ENCODE measurements at places on chromosomes 3 and 15.

DNA sequence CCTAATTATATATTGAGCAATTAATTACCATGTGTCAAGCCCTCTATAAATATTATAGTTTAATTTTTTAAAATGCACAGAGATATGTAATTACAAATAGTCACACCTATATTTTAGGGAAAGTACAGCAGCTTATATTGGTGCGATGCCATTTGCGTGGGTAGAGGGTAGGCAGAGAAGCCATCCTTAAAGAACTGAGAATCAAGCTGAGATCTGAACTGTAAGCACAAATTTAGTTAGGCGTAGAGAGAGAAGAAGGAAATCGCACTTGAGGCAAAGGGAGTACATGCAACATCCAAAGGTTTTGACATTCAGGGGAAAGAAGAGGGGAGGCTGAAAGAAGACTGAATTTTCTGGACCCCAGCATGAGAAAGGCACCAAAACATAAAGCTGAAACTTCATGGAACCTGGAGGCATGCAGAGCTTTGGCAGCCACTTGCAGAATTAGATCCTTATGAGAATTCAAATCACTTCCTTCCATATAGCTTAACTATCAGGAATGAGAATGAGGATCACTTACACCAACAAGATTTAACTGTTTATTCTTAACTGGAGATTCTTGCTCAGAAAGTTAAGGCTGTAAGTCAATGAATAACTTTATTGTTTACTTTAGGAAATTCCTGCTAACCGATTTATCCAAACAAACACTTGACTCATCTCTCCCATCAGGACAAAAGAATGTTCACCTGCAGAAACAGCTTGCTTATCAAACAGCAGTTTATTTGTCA is 114.3 kb downstream of the TGFBR2 start:
- no peak for DNase-seq

GRCh38 chr15:57895291-57895690 is 170.2 kb downstream of the ALDH1A2 start:
- no peak for DNase-seq

GRCh38 chr3:125187599-125187910 is 25.0 kb downstream of the SLC12A8 start:
- no peak for DNase-seq

GRCh38 chr15:48603123-48603500 is 42.4 kb downstream of the FBN1 start:
- no peak for DNase-seq

DNA sequence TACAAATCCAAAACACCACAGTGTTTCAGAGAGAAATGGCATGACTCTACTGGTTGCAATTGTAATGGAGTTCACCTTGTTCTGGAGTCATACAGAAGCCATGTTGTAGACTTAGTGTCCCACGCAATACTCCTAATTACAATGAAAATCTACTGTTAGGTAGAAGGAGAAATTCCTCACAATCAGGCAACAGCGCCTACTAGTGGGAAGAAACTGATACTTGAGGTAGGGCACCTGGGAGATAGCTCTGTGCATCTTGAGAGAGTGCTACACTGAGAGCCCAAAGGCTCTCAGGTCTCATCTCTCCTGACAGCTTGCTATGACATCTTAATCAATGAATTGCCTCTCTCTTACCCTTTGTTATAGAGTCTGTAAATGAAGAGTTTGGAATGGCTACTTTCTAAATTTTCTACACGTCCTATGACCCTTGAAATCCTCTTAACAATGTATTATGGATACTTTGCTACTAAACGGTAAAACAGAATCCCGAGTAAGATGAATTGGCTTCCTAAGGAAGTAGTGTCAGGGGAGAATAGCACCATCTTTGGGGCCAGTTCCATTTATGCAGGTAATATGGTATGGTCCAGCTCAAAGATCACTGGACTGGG is 422.7 kb upstream of the TPRG1 start:
- no peak for DNase-seq

- DNase-seq, result no peak
Measured at GRCh38 chr3:155386919-155387318, 93.4 kb upstream of the STRIT1 start.

GRCh38 chr3:32837789-32838188 is 20.0 kb downstream of the TRIM71 start:
- DNase-seq, result no peak

DNA sequence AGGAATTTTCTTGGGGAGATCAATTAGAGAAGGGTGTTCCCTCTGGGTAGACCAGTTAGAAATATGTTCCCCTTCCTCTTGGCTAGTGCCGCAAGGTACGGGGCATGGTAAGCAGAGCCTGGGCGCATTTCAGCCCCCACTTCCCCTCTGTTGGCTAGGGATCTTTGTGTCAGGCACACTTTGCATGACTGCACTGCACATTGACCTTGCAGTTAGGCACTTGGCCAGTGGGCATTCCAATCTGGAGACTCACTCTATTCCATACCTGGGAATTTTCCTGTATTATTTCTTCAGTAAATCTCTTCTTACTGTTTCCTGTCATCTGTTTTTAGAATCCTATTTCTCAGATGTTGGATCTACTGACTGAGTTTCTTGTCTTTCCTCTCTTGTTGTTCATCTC is 30.0 kb upstream of the CACNA1D start:
- no peak for DNase-seq

- no peak for DNase-seq
Measured at GRCh38 chr3:71488882-71489281, 94.6 kb downstream of the FOXP1 start.

GRCh38 chr3:98233468-98233867 is 30.6 kb upstream of the OR5H6 start:
- no peak for DNase-seq

DNA sequence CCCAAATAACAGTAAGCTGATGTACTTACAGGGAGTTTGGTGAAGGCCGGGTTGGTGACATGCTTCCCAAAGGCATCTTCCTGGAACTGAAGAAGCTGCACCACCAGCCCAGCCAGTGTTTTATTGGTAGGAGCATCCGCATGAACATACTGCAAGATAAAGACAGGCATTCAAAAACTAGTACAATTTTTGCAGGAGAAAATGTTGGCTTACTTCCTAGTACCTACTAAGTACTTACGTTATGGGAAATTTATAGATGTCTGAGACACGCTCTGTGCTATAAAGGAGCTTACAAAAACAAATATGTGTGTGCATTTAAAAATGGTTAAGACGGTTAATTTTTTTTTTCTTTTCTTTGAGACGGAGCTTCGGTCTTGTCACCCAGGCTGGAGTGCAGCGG is 8.9 kb downstream of the SMARCC1 start:
- no peak for DNase-seq

GRCh38 chr3:160127308-160127707 is 97.9 kb upstream of the C3orf80 start:
- no peak for DNase-seq

GRCh38 chr3:98829246-98829832 is 66.2 kb downstream of the ST3GAL6 start:
- no peak for DNase-seq

DNA sequence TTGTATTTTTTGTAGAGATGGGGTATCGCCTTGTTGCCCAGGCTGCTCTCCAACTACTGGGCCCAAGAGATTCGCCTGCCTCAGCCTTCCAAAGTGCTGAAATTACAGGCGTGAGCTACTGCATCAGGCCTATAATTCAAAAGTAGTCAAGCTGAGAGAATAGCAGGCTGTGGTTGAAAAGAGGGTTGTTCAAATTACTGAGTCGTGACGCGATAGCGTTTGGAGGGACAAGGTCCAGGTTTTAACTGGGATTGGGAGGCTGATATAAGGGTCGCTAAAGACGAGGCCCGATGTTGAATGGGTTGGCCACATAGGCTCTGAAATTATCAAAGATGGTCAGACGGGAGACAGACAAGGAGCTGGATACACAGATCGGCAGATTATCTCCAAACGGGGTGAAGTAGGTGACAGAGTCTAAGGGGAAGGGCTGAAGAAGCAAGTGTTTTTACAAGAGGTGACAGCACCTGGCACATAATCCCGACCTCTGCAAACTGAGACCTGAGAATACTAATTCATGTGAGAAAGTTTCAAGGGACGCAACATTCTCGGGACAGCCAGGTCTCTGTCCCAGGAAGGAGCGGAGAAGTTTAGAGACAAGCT is 759 bp upstream of the ARID3B start:
- DNase-seq, result no peak

- no peak for DNase-seq
Measured at GRCh38 chr15:100037901-100038300, 303.9 kb downstream of the ADAMTS17 start.

DNA sequence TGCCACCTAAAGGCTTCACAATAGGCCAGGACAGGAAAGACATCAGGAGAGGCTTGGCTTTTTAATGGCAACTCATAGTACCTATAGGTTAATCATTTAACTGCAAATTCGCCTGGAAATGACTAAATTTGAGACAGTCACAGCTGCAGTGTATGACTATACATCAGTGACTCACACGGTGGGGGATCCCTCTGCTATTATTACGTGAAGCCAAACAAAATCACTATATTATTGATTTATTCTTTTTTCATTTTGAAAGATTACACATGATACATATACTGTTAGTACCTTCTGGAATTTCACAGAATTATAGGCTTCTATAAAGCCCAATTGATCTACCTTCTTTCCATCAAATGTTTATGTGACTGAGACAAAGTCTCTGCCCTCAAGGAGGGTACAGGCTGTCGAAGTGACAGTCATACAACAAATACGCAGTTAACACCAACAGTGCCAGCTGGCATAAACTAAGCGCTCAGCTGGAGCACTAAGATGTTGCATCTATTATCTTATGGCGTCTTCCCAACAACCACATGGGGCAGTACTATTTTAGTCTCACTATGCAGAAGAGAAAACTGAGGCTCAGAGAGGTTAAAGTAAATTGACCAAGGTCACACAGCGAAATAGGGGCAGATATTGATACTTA is 82.0 kb upstream of the LMOD3 start:
- no peak for DNase-seq

GRCh38 chr15:33132722-33133345 is 61.7 kb downstream of the FMN1 start:
- no peak for DNase-seq

DNA sequence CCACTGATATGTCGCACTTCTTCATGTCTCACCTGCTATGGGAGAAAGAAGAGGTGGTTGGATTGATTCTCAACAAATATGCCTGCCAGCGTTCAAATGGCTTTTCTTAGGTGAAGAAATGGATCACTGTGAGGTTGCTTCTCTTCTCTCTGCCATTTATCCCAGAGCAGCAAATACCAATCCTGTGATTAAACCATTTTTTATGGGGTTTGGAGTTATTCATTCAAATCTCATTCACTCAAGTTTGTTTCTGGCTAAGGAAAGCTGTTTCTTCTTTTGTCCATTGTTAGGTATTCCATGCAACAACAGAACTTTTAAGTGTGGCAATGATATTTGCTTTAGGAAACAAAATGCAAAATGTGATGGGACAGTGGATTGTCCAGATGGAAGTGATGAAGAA is 12.2 kb upstream of the C3orf52 start:
- DNase-seq, result no peak

DNA sequence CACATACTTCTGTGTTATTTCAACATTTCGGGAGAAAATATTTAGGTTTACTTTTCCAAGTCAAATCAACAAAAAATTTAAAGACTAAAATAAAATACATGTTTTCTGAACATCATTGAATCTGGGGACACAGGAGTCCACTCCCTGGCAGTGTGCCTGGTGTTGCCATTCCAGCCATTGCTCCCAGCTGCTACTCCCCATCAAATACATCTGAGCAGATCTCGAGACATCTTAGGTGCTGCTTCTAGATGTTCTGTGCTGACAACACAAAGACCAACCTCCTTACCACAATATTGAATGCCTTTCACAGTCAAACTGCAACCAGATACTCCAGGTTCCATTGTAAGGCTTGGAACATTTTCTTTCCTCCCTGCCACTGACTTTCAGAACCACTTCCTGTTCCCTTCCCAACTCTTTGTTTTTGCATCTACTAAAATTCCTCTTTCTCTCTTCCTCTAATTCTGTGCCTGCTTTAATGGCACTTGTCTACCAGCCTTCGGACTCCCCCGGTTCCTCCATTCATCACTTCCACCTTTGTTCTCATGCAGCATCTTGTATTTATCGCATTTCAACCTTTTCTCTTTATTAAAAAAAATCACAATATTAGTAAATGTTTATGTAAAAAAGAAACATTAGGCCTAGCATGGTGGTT is 81.1 kb upstream of the SLC4A7 start:
- DNase-seq, result no peak

DNA sequence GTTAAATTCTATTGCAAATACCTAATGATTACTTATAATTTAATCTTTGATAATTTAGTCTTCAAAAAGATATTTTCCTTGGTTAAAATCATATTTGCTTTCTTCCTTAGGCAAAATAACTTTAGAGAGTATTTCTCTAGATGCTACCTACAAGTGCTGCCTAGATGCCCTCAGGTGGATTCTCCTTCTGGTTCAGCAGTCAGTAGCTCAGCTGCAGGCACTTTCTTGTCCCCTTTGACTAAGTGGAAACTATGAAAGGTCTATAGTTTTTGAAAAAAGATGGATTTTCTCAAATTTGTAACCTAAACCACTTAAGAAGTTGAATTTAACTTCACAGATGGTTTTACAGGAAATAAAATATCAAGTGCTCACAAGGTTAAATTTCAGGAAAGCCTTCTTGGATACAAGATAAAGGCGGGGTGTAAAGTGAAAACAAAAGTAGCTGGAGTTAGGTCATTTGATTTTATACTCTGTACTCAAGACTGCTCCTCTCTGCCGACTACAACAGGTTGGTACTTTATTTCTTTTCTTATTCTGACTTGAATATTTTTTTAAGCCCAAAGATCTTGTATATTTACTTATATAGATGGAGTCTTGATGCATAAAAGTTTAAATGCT is at the start of gene ACKR4:
Gene ACKR4, plus strand, starts transcription at position 455 of the 618 bp plus-strand sequence. CDS start 3,128 bp downstream, outside the sequence.
- DNase-seq, result no peak

GRCh38 chr15:90219421-90220141 is 14.2 kb downstream of the CIB1 start:
- DNase-seq, result peak; percentile 19

DNA sequence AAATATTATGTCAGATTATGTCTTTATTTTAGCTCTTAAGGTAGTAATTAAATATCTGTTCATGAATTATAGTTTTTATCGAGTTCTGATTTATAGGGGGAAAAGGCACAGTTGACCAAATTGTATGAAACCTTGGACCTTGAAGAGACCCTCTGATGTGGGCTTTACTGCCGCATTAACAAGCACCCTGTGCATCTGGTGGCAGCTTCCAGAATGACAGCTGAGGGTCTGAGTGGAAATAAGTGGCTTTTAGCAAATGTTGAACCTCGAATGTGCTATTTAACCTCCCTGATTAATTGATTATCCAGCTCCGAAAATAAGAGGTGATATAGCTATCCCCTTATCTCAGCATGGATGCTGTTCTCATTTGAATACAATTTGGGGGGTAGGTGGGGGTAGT is 87.0 kb downstream of the TMEM108 start:
- no peak for DNase-seq
